Esophagus muscularis mucosa (tissue), 4 donors: ENCODE measurements at places on chromosomes 3 and 15. TPM values are rescaled to one million over a fixed set of nuclear protein-coding genes. Genes with fewer than 3 reads are reported as not detected.
A peak's percentile ranks its signal among the peaks of the same experiment; 100 is the strongest.

DNA sequence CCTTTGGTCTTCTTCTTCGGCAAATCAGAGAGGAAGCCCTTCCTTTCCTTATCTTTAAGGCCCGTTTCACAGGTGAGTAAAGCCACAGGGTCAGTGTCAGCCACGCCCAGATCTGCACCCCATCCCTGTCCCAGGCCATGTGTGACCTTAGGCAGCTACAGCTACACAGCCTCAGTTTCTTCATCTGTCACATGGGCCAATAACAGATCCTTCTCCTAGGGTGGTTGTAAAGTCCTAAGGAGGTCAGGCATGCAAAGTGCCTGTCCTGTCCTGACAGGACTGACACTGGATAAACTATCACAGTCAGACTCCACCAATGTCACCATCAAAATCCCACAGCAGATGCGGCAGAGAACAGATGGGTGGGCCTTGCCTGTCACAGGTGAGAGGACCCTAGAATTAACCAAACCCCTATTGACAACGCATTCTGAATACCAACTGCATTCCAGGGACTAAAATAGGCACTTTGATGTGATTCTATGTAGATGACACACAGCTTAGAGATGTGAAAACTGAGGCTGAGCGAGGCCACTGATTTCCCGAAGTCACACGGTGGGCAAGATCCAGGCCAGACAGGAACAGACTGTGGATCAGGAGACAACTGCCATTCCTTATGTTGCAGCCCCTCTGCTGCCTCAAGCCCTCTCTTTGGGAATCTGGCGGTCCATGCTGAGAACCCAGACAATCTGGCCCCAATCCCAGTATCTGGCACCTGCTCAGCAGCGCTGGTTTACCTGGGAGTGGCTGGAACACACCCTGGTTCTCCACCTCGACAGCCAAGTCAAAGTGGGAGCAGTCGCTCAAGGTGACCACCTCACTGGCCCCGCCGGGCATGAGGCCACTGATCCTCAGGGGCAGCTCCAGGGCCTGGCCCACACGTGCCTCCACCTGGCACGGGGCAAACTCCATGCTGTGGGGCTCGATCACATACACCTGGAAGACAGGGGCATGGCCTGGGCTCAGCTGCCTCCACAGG is 48.7 kb downstream of the NUP210 start:
- no peak for DNase-seq

ROBO1 gene
- total RNA-seq: 12.3 TPM

DNA sequence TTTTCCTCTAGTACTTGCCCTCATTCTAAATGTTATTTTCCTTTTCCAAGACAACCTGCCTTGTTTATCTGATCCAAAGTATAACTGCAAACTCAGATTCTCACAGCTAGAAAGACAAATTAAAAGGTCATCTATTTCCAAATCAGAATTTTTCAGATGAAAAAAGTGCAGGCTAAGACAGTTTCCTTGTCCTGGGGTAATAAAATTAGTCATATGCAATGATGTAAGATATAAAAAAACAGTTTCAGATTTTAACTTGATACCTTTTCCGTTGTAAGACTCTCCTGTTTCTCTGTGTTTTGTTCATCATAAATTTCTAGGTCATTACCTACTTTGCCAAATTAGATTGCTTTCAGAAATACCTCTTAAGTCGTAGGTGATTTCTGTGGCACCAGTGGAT is 238.4 kb upstream of the PEX5L start:
- DNase-seq: no peak

DNA sequence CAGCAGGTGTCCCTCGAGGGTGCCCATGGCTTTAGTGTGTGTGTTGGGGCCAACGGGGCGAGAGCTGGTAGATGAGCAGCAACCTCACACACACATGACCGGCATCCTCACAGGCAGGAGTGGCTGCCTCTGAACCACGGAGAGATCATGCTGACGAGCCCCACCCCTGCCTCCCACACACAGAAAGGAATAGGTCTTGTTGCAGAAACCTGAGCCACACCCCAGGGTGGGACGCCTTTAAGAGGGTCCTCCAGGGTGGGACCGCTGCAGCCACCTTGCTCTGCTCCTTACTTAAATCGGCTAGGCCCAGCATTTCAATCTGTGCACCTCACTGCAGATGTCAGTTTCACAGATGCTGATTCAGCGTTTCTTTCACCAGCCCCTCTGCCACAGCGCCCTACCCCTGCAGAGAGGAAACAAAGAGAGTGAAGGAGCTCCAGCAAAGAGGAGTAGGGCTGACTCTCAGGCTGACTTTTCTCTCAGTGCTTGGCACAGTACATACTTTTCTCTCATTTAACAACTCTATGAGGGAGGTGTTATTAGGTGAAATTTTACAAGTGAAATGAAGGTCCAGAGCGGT is 61.2 kb upstream of the EPHB3 start:
- DNase-seq: no peak

- no peak for DNase-seq
Measured at GRCh38 chr3:51955893-51956770, 951 bp downstream of the GPR62 start.

DNA sequence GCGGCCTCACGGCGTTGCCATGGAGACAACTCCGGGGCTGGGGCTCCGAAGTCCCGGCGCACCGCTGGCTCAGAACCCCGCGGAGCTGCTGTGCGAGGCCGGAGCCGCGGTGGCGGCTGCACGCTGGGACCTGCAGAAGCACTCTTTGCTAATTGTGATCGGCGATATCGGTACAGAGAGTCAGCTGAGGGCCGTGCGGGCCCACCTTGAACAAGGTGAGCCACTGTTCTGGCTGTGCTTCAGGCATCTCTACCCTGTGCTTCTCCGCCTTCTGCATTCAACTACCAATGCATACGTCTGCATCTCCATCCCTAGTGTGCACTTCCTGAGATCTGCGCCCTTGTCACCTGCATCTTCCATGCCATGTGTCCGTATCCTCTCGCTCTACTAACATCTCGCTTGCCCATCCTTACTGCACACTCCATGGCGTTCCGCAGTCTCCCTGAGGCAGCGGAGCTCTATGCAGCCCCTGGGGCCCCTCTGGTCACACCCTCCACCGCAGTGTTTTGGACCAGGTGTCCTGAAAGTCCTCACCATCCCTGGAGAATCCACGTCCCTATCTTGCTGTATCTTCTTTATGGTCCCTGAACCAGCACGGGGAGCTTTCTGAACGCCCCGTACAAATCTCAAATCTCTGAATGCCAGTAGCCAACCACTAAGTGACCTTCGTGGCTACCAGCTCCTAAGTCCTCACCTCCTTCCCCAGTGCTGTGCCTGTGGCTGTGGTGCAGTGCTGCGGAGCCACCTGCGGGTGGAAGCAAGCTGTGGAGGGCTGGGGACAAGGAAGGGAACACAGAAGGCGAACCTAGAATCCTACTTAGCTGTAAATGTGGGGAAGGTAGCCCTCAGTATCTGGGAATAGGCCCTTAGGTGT is 6.2 kb upstream of the MAP1A start:
- DNase-seq: no peak

DNA sequence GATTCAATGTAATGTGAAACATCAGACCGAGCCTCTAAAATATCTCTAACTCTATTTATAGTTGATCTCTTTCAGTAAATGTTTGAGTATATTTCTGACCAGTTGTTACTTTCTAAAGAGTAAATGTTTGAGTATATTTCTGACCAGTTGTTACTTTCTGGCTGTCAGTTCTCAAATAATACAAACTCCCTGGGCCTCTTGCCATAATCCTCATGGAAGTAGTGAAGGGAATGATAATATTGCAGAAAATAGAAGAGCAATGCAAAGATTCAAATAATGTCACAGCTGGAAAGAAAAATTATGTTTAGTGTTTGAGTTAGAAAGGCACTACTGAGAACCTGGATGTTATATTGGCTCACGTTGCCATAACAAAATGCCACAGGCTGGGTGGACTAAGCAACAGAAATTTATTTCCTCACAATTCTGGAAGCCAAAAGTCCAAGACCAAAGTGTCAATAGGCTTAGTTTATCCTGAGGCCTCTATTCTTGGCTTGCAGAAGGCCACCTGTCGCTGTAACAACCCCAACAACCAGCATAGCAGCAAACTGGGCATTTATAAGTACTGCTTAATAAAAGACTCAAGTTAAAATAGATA is 470.6 kb upstream of the BCHE start:
- DNase-seq: no peak

KLHL40 gene
- not detected for total RNA-seq

- DNase-seq: peak; percentile 94
Measured at GRCh38 chr3:3179407-3180094, at the start of gene CRBN. TSS of gene CRBN (minus strand) at chr3:3179691. CDS start at chr3:3179687, 4 bp downstream.

FES gene
- total RNA-seq: 28.7 TPM

GRCh38 chr3:84904212-84904611 is 54.6 kb upstream of the CADM2 start:
- DNase-seq: no peak

DNA sequence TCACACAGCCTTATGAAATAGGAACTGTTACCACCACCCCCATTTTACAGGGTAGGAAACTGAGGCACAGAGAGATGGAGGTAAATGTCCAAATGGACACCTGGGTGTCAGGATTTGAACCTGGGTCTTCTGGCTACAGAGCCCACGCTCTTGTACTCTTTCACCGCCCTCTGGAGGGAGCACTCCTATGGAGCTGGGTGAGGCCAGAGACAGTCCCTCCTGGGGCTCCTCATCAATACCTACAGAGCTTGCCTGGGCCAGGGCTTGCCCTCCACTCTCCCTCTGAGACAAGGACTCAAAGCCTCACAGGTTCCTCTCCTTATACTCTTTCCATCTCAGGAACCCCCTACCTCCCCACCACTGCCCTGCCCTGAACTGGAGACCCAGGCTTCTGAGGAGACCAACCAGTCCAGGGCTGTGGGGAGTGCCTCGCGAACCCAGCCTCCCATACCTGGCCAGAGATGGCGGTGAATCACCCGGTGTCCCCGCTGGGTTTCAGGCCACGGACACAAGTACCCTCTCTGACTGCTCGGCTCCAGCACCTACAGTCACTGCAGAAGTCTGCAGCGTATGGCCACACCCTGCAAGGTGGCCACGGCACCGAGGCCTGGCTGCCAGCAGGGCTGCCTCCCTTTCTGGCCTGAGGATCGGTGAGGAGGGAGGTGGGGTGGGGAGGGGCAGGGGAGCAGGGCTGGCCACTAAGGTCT is 22.1 kb upstream of the ATP2B2 start:
- DNase-seq: no peak

ITPKA gene
- 0.98 TPM for total RNA-seq

DNA sequence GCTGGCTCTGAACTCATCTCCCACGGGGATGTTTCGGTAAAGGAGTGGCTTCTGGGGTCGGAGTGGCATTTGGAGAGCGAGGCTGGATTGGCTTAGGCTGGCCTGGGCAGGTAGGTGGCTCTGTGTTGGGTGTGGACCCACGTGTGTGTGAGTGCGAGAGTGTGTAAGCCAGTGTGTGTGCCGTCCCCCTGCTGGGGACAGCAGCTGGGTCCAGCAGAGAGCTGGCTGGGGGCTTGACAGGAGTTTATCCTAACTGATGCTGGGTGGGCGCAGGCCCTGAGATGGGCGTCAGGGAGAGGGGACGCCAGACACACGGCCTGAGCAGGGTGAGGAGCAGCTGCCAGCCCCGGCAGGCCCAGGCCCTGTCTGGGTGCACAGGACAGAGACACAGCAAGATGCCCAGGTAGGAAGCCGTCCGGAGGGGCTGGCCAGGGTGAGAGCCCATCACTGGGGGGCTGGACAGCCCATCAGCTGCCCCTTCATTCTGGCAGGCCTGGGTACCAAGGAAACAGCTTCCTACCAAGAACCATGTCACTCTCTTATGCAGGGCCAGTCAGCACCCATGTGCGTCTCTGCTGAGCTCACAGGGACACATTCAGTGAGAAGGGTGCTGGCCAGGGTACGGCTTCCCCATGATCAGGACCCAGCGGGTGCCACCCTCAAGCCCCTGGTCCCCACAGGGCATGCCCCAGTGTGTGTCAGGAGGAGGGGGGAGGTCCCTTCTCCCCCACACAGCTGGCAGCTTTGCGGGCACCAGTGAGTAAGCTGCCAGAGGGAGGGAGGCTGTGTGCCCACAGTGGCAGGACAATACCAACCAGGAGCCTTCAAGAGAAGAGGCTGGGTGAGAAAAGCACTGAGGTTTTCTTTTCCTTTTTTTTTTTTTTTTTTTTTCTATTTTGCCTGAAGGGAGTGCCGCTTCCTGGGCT is 1.1 kb downstream of the PAK6 start:
- no peak for DNase-seq

NR1I2 gene
- total RNA-seq: not detected

DNA sequence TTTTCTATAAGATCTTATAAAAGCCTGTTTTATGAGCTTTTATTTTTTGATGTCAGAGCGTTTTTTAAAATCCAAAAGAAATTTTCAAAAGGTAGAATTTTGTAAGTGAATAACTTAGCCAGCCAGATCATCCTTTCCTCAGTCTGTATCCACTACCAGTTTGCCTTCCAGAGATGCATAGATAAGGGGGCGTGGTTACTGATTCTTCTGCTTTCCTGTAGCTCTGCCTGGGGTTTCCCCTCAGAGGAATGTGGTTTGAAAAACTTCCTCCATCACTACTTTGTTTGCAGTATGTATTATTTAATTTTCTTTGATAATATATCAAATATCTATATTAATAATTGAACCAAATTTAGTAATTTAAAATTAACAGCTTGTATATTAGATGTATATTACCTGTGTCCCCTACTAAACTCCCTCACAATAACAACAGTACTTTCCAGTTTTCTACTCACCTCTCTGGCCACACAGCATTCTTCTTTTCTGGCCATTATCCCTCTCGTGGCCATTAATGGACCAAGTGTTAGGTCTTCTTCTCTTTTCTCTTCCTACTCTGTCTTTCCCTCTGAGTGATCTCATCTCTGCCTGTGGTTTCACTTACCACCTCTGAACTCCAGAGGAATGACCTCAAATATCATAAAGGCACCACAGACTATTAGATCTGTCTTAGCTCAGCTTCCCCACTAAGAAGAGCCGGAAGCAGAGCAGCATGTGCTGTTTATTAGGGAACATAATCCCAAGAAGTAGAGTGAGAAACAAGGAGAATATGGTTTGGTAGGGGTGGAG is 239.7 kb downstream of the UBE2E2 start:
- DNase-seq: no peak
